ENCODE measurements at places on chromosomes 3 and 15.
A peak's percentile ranks its signal among the peaks of the same experiment; 100 is the strongest.

DNA sequence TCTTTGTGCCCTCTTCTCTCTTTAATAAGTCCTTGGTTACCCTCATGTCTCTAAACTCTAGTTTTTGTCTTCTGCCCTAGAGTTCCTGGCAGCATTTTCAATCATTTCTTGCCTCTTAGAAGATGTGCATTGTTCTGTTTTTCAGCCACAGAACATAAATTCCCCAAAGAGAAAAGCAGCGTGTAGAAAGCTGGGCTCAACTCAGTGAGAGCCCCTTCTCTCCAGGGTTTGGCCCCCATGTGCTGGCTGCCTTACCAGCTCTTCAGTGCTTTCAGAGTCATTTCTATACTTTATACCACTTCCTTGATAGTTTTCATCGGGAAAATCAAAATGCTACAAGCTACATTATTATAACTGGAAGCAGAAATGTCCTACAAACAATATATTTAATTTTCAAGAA, 369.1 kb upstream of the GRM7 start:
- DNase-seq: no peak

- DNase-seq: no peak
Measured at GRCh38 chr3:27746838-27747237, 24.7 kb upstream of the EOMES start.

DNA sequence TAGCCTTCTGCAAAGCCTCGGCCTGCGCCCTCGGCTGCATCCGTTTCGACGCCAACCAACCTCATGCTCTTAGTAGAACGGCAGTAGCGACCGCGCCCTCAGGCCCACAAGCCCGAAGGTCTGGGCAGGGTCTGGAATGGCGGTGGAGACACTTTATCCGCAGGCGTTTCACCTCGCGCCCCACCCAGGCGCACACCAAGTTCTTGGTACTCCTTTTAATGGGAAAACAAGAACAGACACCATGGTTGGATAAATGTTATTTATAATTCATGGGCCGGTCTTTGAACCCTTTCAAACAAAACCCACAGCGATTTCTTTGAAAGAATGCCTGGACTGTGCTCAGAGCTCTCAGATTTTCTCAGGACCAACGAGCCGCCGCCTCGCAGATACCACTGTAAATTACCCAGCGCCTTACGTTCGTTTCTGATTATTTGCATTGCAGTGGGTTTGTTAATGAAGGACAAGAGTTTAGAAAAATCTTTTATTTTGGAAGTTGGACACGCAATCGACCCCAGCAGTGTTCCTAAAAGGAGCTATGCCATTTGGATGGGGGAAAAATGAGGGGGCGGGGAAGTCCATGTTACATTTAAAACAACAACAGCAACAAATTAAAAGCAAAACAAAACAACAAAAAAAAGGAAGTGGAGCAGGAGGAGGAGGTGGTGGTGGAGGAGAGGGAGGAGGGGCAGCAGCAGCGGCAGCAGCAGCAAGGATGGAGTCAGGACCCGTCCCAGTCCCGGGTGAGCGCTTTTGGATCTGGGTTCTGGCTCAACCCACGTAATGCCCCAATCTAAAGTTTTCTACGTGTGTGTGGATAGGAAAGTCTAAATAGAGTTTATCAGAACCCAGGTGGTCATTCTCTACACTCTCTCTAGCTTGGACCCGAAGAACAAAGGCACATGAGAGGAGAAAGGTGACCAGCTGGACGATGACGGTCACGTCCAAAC, 993 bp upstream of the ISL2 start:
- peak; percentile 41 for DNase-seq

DNA sequence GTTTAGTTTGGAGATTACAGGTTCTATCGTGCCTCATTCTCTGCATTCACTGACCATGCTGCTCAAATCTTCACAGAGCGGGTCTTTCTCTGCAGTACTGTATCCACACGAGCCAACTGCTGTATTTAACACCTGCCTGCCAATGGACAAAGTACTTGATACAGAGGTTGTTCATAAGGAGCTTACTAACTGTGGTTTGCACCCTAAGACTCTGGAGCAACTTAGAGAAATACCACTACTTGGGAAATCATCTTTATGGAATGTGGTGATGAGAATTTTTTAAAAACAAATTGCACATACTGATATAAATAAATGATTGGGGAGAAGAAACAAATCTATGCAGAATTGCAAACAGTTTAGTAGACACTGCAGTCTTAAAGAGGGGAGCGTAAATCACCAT, 90.0 kb downstream of the PPP2R3A start:
- DNase-seq: no peak

DNA sequence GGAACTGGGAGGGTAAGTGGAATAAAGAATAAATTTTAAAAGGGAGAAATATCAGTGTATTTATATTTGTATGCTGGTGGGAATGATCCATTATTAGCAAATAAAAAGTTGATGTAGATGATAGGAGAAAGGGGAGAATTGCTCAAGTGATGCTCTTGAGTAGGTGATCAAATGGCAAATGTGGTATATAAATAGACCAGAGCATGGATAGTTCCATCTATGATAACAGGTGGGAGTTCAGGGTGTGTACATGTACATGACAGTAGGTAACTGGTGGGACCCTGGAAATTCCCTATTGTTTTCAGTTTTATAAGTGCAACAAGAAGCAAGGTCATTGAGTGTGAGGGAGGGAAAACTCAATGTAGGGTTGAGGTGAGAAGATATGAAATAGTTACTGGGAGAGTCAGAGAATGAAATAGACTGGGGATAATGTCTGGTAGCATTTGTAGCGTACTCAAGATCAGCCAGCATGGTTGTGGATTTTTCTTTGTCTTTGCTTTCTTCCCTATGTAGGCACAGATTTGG, 31.3 kb upstream of the EBLN2 start:
- DNase-seq: no peak

DNA sequence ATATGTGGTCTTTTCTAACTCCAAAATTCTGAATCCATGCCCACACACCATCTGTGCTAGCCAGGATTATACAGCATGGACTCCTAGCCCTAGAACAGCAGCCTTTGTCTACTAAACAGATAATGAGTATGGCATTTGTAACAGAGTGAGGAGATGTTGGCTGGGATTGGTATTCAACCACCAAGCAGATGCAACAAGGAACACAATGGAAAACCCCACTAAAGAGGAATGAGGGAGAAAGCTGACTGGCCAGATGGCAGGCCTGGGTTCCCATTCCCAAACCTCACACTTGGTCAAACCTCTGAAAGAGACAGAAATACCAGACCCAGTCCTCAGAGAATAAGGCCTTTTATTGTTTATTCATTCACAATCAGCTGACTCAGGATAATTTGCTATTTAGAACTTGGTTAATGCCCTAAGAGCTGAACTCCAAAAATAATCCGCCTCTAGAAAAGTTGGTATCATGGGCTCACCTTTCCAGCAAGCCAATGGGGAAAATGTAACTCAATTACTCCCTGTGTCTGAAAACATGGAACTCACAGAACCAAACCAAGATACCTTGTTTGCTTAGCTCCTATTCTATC, 145.6 kb downstream of the LRRC3B start:
- no peak for DNase-seq

GRCh38 chr3:52006017-52006819, 10.5 kb upstream of the RPL29 start:
- no peak for DNase-seq

DNA sequence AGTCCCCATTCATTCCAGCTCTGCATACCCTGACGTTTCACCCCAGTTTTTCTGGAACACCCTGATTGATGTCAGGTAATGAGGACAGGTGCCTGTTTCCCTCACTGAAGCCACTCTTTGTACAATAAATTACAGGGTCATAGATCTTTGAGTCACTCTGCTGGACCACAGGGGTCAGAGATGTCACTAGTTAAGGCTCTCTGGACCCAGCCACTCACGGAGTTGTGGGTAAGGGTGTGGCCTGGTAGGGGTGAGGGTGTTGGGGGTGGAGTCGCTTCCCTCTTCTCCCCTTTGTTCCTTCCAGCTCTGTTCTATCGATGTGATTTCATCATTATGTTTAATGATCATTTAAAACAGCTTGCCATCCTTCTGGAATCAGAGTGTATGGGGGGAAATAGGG, 512 bp downstream of the IQCF5 start:
- no peak for DNase-seq

DNA sequence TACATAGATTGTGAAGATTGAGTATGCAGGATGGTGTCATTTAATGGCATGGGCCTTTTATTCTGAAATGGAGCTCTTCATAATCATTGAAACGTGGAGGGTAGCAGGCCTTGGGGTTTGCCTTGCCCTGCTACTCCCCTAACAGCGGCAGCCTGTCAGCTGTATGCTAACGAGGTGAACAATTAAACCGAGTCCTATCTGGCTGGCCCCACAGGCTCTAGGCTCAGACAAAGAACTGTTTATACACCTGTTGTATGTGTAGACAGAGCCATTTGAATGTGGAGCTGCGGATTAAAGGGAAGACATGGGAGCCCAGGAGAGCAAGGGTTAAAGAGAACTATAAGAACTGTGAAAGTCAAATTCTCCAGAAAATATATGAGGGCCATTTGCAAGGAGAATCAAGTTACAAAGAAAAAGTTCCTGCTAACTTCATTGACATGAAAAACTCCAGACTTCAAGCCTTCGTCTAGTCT, 116.7 kb upstream of the CGNL1 start:
- DNase-seq: no peak

DNA sequence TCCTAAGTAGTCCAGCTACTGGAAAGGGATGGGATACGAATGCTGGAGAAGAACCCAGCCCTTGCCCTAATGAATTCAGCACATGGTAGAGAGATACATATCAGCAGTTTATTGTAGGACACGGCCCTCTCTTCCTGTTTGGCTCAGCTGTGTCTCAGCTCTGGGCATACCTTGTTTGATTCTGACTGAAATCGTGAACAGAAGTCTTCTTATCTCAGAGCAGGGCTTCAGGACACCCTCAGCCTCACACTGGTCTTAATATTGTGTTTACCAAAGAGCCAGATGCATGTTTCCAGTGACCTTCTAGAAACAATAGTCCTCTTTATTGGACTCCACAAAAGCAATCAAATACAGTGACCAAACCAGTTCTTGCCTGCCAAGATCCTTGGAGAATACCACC, 54.7 kb downstream of the FAM174B start:
- DNase-seq: no peak

- DNase-seq: no peak
Measured at GRCh38 chr3:197003461-197004385, 25.9 kb downstream of the MELTF start.

GRCh38 chr15:88636050-88636449, 2.8 kb upstream of the ISG20 start:
- no peak for DNase-seq

Data from SJSA1 (cell line).